SIG-M5 (cell line): ENCODE measurements at places on chromosomes 11 and 22.

DNA sequence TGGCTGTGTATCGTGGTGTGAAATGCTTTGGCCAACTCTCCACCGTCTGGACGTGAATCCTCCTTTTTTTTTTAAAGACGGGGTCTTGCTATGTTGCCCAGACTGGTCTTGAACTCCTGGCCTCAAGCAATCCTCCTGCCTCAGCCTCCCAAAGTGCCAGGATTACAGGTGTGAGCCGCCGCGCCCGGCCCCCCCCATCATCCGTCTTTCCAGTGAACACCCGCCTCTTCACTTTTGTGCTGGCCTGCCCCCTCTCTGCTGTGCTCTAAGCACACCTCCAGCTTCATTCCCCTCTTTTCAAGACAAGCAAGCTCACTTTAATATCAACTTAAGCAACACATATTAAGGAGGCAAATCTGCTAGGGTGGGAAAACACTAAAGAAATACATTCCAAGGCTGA lies 35.3 kb downstream of the IGSF9B start:
- DNase-seq: no peak

DNA sequence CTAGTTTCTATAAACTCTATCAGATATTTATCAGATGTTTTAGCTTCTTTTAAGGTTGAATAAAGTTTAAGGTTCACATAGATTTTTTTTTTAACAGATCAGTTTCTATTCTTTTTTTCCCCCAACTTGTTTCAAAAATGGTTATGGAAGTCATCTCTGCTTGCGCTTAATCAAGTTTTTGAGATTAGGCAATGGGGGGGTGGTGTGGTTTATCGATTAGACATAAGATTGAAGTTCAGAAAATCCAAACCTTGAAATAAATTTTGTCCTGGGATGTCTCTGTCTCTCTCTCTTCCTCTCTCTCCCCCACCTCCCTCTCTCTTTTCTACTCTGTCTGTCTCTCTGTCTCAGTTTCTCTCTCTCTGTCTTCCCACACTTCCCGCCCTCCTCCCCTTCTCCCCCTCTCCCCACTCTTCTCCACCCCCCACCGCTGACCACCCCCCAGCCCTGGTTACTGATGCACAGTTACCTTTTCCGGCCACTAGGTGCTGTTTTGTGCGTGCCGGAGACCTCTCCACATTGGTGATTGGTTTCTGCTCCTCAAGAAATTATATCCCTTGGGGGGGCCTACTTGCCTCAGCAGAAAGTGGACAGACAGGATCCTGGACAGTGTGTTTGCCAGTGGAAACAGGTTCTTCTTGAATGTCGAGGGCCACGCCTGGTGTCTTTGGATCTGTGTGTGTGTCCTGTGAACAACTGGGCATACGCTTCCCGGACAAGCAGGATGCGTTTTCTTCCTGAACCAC lies 29.7 kb upstream of the ANO1 start:
- DNase-seq: no peak

DNA sequence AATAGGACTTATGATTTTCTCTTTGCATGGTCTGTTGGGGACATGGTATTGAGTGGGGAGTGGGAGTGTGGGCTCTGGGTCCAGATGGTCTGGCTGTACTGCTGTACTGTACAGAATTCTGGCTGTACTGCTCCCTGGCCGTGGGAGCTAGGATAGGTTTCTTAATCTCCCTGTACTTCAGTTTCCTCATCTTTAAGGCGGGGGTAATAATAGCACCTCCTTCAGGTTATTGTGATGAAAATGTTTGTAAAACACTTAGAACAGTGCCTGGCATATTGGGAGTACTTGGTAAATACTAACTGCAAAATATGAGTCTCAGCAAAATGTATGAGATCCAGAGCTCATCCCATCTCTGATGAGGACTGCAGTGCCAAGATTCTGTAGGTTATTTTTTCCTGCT lies 198.6 kb downstream of the KIF18A start:
- no peak for DNase-seq

- no peak for DNase-seq
These were observed 3.8 kb upstream of the CBLIF start for GRCh38 chr11:59849129-59849528.

- DNase-seq: no peak
These were observed 31.9 kb upstream of the FTH1 start for GRCh38 chr11:61999141-61999975.

GRCh38 chr11:30902929-30903328 lies 316.8 kb upstream of the MPPED2 start:
- DNase-seq: no peak

- DNase-seq: no peak
These were observed 156.2 kb downstream of the BRD1 start for GRCh38 chr22:49671331-49672013.

- no peak for DNase-seq
These were observed 74.9 kb upstream of the HORMAD2 start for GRCh38 chr22:30005213-30005857.

DNA sequence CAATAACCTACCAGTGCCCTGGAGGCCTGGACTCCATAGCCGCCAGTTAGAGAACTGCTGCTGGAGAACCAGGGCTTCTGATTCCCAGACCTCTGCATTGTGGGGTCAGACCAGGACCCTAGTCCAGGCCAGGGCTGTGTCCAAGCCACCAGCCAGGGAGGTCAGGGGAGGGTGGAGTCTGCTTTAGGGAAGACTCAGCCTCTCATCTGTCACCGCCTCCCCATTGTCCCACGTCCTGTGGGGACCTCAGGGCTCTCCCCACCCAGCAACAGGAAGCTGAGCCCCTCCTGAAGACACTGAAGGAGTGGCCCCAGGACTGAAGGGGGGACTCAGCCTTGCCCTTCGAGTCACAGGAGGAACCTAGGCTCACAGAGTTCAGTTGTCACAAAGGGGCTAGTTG lies 41.2 kb downstream of the PDE2A start:
- DNase-seq: no peak

DNA sequence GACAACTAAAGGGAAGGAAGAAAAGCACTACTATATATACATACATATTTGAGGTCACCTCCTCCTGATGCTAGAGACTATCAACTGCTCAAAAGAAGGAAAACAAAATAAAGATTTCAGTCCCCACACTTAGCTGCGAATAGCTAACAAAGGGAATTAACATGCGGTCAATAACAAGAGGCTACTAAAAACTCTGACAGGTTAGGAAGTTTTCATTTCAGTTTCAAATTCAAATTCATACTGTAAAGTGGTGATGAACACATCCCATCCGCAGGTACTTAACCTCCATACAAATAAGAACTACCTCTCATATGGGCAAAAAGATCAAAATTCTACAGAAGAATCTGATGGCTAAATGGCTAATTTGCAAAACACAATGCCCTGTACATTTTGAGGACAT lies 2.6 kb downstream of the NAP1L4 start:
- DNase-seq: no peak

GRCh38 chr11:134596404-134596803 lies 184.4 kb upstream of the B3GAT1 start:
- DNase-seq: no peak
